ENCODE measurements at places on chromosomes 7 and 10.

DNA sequence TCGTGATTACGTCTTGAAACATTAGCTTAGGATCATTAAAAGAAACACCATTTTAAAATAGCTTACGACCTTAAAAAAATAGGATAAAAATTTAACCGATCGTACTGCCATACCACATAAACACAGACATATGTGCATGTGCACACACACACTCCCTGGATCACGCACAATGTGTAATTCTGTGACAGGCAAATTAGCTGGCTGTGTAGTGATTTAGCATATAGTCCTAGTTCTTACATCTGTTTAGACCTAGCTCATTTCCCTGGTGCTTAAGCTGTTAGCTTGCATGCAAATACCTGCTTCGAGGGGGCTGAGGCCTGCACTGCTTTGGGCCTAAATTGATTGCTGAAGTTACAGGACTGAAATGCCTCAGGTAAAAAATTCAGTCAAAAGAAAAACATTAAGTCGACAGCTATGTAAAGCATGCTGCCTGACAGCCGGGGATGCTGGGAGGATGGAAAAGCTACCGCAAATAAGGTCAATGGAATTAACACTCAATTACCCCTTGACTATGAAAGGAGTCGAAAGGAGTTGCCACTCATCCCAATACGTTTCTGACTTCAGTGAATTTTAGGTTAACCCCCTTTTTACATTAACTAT, 267.1 kb upstream of the FZD8 start:
- no peak for DNase-seq

- DNase-seq = no peak
Observed at GRCh38 chr10:24579448-24579847, 144.2 kb downstream of the ARHGAP21 start.

GRCh38 chr7:157273208-157274093, 63.4 kb upstream of the DNAJB6 start:
- DNase-seq = peak; percentile 26

DNA sequence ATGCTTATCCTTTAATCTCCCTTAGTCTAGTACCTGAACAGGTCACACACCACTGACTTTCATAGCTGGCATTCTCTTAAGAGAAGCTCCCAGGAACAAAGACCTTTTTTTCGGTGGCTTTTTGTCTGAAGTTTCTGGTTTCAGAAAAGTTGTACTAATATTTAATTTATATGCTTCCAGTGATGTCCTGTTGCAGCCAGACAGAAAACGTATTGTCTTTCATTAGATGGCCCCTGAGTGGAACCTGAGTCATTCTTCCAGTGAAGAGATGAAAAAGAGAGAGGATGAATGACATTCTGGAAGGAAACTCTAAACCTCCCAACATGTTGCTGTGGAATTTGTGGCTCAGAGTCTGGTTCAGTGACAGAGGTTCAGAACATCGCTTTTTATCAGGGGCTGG, 274.8 kb upstream of the TAC1 start:
- DNase-seq = no peak

DNA sequence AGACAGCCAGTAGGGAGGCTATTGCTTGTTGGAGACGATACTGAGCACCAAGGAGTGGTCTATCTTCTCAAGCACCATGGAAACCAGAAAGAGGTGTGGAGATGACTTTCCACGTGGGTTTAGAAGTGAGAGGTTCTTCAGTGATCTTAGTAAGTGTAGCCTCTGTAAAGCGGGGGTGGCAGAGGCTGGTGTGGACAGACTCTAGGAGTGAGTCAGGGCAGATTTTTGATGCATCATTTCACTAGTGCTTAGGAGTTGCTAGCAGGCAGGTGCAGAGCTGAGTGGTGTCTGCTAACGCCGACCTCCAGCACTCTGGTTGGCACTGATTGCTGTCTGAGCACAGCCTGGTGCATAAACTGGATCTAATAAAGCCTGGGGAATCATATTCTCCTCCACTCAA, 78.4 kb upstream of the ADO start:
- no peak for DNase-seq

DNA sequence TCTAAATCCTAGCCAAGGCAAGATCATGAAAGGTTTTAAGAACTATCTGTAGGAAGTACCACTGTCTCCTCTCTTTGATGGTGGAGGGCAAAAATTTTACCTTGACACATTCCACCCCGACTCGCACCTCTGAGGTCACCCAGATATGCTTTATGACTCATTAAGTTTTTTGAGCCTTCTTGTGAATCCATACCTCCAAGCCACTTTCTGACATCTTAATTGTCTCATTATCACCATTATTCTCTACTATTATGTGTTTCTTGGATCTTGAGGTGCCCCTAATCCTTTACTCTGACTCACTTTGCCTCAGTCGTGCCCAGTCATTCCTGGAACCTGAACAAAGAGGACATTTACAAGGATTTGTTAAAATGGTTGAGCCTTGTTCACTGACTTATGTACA, 146.6 kb downstream of the RAPGEF5 start:
- no peak for DNase-seq

GRCh38 chr10:49037187-49037586, 78.1 kb downstream of the VSTM4 start:
- no peak for DNase-seq
